ENCODE measurements at places on chromosomes 7 and 10. TPM values are rescaled to one million over a fixed set of nuclear protein-coding genes. Genes with fewer than 3 reads are reported as not detected.

GRCh38 chr10:124755581-124755980 lies 11.4 kb upstream of the FAM53B start:
- no peak for DNase-seq

DNA sequence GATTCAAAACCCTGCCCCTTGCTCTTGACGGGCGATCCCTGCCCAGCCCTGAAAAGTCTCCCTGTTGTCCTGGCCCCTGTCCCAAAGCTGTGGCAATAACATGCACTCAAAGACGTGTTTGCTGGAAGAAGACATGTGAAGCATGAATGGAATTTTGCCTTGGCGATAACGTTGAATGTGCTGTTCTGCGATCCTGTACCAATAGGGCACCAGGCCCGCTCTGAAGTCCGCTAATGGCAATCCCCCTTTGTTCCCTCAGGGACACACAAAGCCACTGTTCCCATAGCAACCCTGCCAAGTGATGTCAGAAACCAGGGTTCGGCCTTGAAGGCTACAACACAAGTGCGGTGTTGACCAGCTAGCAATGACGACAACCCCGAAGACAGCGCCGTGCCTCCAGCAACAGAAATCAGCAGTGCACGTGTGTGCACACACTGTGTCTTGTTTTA lies 284.6 kb downstream of the KLF6 start:
- DNase-seq = no peak

DNA sequence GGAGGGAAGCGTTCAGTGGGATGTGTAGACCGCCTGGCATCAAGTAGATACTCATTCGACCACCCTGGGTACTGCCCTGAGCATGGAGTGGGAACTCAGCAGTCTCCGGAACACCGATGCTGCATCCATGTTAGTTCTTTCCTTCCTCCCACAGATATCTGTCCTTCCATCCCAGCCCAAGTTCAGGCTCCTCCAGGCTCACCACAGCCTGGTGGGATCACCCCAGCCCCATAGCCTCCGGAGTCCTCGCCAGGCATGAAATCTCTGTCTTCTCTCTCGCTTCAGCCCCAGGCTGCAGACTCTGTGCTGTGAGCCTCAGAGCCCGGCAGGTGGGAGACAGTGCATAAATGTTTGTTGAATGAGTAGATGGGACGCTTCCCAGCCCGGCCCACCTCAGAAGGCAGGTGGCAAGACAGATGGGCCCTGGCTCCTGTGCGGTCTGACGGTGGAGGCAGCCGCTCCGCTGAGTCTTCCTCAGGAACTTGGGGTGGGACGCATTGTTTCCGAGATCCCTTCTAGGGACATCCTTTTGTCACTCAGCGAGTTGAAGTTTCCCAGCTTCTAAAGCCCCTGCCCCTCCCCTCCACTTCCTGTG lies 42.9 kb downstream of the ELFN1 start:
- no peak for DNase-seq

DNA sequence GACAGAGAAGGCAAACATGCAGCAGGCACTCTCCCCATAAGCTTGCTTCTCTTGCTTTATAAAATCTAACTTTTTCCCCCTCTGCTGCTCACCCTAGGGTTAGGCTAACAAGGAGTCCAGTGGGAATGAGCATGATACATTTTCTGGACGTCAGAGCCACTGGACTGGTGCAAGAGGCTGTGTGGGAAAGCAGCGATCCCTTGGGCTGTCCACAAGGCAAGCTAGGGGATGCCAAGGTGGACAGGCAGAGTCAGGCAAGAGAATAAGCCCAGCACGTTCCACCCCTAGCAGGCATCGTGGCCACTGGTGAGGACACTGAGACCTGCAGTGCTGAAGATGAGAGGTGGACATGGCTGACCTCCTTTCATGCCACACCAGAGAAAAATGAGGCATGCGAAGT lies 290.9 kb upstream of the ZMIZ1 start:
- DNase-seq = no peak

DNA sequence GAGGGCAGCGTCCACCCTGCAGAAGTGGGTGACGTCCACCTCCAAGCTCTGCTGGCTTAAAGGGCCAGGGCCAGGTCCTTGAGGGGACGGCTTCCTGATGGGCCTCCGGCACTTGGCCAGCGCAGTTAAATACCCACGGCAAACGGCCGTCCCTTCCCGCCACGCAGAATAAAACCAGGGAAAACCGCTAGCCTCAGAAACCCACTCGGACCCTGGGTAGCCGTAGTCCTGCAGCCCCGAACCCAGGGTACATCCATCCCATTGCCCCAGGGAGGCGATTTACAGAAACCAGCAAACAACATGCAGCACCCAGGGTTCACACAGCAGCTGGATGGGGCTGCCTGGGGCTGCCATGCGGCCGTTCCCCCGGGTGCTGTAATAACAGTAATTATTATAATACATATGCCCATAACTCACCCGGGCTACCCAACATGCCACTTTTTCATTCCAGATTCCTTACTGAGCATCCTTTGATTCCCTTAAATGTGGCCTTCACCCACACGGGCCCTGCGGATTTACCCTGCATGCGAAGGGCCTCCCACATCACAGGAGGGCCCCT lies 81.5 kb upstream of the PDGFA start:
- DNase-seq = no peak

DNA sequence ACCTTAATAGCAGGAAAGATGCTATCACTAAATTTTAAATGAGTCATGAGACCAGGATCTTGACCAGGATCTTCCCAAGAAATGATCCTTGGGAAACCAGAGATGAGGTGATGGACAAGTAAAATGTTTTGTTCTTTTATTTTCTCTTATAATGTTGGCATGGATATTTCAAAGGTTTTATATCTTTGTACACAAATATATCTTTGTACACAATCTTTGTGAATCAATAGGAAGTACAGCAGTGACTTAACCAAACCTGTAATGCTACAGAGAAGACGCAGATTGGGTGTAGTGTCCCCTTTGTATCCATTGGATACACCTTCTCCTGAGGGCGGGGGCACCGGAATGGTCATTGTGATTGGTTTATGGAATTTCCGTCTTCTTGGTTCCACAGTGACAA lies 180.1 kb upstream of the CCDC6 start:
- DNase-seq = no peak

DNA sequence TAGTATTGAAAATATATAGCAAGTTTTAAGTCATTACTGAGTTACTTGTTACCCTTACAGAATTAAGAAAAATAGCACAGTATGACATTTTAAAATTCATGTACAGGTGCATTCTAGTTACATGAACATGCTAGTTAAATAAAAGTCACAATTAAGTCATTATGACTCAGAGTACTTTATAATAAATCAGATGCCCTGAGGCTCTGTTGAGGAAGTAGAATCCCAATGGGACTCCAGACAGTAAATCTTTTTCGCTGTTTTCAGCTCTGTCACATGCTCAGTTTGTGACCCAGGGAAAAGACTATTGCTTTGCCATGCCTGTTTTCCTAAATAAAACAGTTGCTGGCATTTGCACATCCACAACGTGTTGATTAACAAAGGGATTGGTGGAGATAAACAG lies 21.0 kb downstream of the NUDT13 start:
- DNase-seq = peak; percentile 100

GRCh38 chr7:151862606-151863381 lies 14.1 kb downstream of the PRKAG2 start:
- no peak for DNase-seq

GRCh38 chr10:70952401-70952800 lies 64.0 kb upstream of the PCBD1 start:
- no peak for DNase-seq

Gene IFIT1
- 14.1 TPM for total RNA-seq

Gene SEC24C
- 325 TPM for total RNA-seq

Gene C10orf53
- total RNA-seq = not detected

Gene TFEC
- total RNA-seq = 0.15 TPM

Gene ACBD7
- total RNA-seq = 5.4 TPM

Gene GIMAP5
- total RNA-seq = not detected

Data from PC-3 (cell line).